ENCODE measurements at places on chromosomes 2 and 18. TPM values are rescaled to one million over a fixed set of nuclear protein-coding genes. Genes with fewer than 3 reads are reported as not detected.

SETBP1 gene
- total RNA-seq = 39.3 TPM

FAM228B gene
- total RNA-seq = 114 TPM

DSG2 gene
- total RNA-seq = 2.8 TPM

GRCh38 chr2:171008550-171009205 lies 79.6 kb downstream of the GORASP2 start:
- H3K27ac ChIP-seq = no peak overlapping the region
- no peaks in the 10 kb centered on the region for H3K27me3 ChIP-seq
- no peak overlapping the region for H3K4me3 ChIP-seq
- peaks cover 4% of the 10 kb centered on the region for H3K36me3 ChIP-seq
- no peak for DNase-seq

ZSWIM2 gene
- not detected for total RNA-seq

- no peaks in the 10 kb centered on the region for H3K36me3 ChIP-seq
- H3K27ac ChIP-seq = no peak overlapping the region
- no peak for DNase-seq
Observed at GRCh38 chr18:7037470-7037869, 80.1 kb downstream of the LAMA1 start.

DNA sequence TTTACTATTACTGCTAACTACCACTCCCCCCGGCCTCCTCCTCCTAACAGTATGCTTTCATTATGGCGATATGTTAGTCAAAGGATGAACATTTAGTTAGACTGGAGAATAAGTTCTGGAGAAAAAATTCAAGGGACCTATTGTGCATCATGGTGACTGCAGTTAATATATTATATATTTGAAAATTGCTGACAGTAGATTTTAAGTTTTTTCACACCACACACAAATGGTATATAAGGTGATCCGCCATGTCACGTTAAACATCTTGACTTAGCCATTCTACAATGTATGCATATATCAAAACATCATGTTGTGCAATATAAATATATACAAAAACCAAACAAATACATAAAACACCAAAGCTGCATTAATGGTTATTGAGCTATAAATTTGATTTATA lies 873.7 kb downstream of the CNTNAP5 start:
- no peak overlapping the region for H3K27ac ChIP-seq
- H3K4me1 ChIP-seq = no peaks in the 10 kb centered on the region
- H3K27me3 ChIP-seq = no peaks in the 10 kb centered on the region
- H3K36me3 ChIP-seq = no peaks in the 10 kb centered on the region

GRCh38 chr2:10253596-10254372 lies 48.9 kb upstream of the HPCAL1 start:
- no peak overlapping the region for H3K27ac ChIP-seq
- H3K4me3 ChIP-seq = no peak overlapping the region
- no peak for DNase-seq
- no peaks in the 10 kb centered on the region for H3K36me3 ChIP-seq
- H3K27me3 ChIP-seq = no peaks in the 10 kb centered on the region

DNA sequence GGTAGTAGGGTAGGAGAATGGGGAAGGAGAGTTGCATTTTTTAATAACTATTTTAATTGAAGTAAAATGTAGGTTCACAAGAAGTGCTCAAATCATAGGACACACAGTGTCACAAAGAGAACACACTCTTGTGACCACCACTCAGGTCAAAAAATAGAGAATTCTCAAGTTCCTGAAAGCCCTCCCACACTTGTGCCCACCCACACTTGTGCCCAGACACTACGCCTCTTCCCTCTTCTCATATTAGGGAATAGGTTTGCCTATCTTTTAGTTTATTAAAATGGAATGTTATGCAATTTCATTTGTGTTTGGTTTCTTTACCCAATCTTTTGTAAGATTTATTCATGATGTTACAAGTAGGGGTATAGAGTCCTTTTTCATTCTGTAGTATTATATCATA lies 67.2 kb downstream of the UGGT1 start:
- H3K4me1 ChIP-seq = no peaks in the 10 kb centered on the region
- no peak overlapping the region for H3K4me3 ChIP-seq
- no peak overlapping the region for H3K27ac ChIP-seq
- H3K27me3 ChIP-seq = no peaks in the 10 kb centered on the region
- peaks cover 31% of the 10 kb centered on the region for H3K36me3 ChIP-seq

DNAJC10 gene
- 75.6 TPM for total RNA-seq

PLEK gene
- 20.7 TPM for total RNA-seq

ELOA2 gene
- total RNA-seq = not detected

SP100 gene
- total RNA-seq = 193 TPM

Measured in thoracic aorta (tissue), 2 donors.